T-helper 2 cell treated with Interferon-gamma antibody and Interleukin-4, amounts not matched to agents 5 μg/mL and 100 μg/mL, for 36 hours (primary cell): ENCODE measurements at places on chromosomes 7 and 10.
A peak's percentile ranks its signal among the peaks of the same experiment; 100 is the strongest.

DNA sequence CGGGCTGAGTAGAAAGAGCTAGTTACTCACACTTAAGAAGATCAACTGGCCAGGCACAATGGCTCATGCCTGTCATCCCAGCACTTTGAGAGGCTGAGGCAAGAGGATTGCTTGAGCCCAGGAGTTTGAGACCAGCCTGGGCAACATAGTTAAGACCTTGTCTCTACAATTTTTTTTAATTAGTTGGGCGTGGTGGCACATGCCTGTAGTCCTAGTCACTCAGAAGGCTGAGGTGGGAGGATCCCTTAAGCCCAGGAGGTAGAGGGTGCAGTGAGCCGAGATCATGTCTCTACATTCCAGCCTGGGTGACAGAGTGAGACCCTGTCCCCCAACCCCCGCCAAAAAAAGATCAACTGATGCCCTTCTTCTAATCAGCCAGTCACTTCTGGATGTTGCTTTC lies 74.6 kb upstream of the ATP6V0A4 start:
- H3K27me3 ChIP-seq: peaks cover 6% of the 10 kb centered on the region
- H3K4me3 ChIP-seq: no peak overlapping the region
- no peaks in the 10 kb centered on the region for H3K36me3 ChIP-seq
- peaks cover 21% of the 10 kb centered on the region for H3K4me1 ChIP-seq

GRCh38 chr7:4052130-4052529 lies 630.0 kb upstream of the FOXK1 start:
- no peak overlapping the region for H3K27ac ChIP-seq
- peaks cover 3% of the 10 kb centered on the region for H3K4me1 ChIP-seq
- no peak overlapping the region for H3K4me3 ChIP-seq
- no peak for DNase-seq
- H3K36me3 ChIP-seq: no peaks in the 10 kb centered on the region

DNA sequence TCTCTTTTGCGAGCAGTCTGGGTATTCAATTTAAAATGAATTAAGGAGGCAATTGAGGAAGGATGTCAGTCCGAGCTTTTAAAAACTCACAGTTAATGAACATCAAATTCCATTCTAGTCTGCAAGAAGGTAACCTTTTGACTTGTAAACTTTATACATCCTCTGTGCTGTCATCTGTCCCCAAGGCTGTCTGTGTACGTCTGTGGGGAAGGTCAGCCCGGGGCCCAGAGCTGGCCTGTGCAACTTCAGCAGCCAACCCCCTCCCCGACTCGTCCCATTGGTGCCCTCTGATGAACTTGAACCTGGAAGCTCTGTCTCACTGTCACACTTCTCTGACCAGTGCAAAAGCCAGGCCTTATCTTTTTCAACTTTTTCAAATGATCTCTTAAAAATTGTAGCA lies 80.3 kb downstream of the CCDC3 start:
- no peaks in the 10 kb centered on the region for H3K4me1 ChIP-seq
- no peak overlapping the region for H3K4me3 ChIP-seq
- no peak overlapping the region for H3K27ac ChIP-seq
- DNase-seq: no peak
- no peaks in the 10 kb centered on the region for H3K36me3 ChIP-seq

GRCh38 chr10:122426829-122427228 lies 27.6 kb upstream of the ARMS2 start:
- peaks cover 3% of the 10 kb centered on the region for H3K36me3 ChIP-seq
- H3K27ac ChIP-seq: no peak overlapping the region
- H3K27me3 ChIP-seq: no peaks in the 10 kb centered on the region
- no peak overlapping the region for H3K4me3 ChIP-seq

DNA sequence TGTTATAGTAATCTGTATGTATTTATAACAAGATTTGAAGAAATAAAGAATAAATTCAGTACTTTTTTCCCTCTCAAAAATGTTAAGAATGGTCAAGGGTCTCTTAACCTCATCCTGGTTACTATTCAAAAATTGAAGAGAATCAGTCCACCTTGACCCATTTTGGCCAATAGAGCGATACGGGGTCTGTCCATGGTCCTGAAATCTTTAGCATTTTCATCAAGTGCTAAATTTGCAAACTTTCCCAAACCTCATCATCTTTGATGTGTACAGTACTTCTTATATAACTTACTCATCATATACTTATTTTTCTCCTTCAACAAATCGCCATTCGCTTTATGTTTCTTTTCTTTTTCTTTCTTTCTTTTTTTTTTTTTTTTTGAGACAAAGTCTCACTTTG lies 23.6 kb downstream of the TMEM178B start:
- H3K4me1 ChIP-seq: no peaks in the 10 kb centered on the region
- no peaks in the 10 kb centered on the region for H3K36me3 ChIP-seq
- DNase-seq: no peak

DNA sequence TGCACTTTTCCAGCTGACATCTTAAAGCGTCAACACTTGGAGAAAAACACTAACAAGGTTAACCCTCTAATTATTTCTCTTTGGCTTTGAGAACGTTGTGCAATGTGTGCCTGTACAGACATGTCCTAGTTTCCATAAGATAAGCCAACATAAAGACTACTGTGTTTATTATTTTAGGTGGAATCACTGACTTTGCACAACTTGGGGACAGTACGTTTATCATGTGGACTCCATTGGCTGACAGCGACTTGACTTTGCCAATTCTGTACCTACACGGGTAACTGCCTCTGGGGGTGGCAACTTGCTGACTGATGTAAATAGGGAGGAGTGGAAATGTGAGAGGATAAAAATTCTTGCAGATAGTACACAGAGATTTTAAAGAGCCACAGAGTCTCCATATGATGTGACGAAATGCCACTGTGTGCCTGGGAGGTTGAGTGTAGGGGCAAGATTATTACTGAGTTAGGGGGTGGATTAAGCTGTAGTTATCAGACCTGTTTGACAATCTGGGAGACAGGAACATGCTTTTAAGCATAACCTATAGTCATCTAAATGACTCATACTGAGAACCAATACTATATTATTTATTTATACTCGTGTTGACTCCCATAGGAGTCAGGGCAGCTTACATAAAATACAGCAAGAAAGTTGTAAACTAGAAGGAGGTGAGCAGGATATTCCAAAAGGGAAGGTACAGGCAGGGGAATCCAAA lies 21.0 kb downstream of the SLC13A4 start:
- no peak for DNase-seq
- H3K4me1 ChIP-seq: no peaks in the 10 kb centered on the region
- no peaks in the 10 kb centered on the region for H3K27me3 ChIP-seq
- H3K4me3 ChIP-seq: no peak overlapping the region

DNA sequence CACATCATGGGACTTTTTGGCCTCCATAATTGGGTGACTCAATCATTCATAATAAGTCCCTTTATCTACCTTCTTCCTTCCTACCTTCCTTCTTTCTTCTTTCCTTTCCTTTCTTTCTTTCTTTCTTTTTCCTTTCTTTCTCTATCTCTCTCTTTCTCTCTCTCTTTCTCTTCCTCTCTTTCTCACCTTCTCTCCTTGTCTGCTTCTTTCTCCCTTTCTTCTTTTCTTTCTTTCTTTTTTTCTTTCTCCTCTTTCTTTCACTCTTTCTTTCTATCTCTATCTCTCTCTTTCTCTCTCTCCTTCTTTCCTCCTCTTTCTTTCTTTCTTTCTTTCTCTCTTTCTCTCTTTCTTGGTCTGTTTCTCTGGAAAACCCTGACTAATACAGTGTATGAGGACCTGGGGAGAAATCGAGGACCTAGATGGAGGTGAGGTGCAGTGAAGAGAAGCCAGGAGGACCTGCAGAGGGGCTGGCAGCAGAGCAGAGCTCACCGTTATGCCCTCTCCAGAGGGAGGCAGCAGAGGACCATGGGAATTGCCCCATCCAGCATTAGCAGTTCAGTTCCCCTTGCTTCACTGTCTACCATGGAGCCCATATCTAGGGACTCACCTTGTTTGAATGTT lies 52.7 kb upstream of the BTRC start:
- H3K27me3 ChIP-seq: peaks cover 33% of the 10 kb centered on the region
- H3K4me1 ChIP-seq: peaks cover 1% of the 10 kb centered on the region
- H3K27ac ChIP-seq: no peak overlapping the region

GRCh38 chr10:63760034-63760707 lies 239.0 kb downstream of the REEP3 start:
- H3K27me3 ChIP-seq: peaks cover 28% of the 10 kb centered on the region
- no peaks in the 10 kb centered on the region for H3K36me3 ChIP-seq
- no peaks in the 10 kb centered on the region for H3K4me1 ChIP-seq
- no peak overlapping the region for H3K4me3 ChIP-seq
- no peak overlapping the region for H3K27ac ChIP-seq

GRCh38 chr10:119715628-119716505 lies 10.0 kb upstream of the INPP5F start:
- DNase-seq: no peak
- H3K27me3 ChIP-seq: peaks cover 8% of the 10 kb centered on the region
- no peaks in the 10 kb centered on the region for H3K4me1 ChIP-seq
- H3K27ac ChIP-seq: no peak overlapping the region

- H3K36me3 ChIP-seq: no peaks in the 10 kb centered on the region
- DNase-seq: no peak
- no peaks in the 10 kb centered on the region for H3K4me1 ChIP-seq
- no peaks in the 10 kb centered on the region for H3K27me3 ChIP-seq
Observed at GRCh38 chr10:71996592-71997371, 32.6 kb downstream of the CHST3 start.

DNA sequence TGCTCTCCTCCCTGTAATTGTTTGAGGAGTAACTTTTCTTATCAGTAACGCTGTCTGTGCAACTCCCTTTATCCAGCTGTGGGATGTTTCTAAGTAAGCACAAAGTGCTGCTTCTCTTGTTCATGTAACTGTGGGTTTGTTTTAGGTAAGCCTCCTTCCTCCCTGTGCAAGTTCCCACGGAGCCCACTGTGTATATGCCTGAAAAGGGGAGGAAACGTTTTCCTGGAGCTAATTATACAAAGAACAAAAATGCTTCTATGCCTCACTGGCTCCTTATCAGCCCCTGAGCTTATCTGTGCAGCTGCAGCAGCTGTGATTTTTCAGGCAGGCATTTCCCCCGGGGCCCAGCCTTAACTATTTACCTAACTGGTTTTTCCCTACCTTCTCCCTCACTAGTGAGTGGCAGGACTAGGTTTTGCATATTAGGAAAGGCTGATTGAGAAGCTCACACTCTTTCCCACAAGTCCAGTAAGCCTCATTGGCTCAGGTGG lies 593.4 kb upstream of the GHITM start:
- no peaks in the 10 kb centered on the region for H3K27me3 ChIP-seq
- no peak overlapping the region for H3K27ac ChIP-seq
- H3K4me3 ChIP-seq: no peak overlapping the region
- H3K36me3 ChIP-seq: no peaks in the 10 kb centered on the region
- no peaks in the 10 kb centered on the region for H3K4me1 ChIP-seq

DNA sequence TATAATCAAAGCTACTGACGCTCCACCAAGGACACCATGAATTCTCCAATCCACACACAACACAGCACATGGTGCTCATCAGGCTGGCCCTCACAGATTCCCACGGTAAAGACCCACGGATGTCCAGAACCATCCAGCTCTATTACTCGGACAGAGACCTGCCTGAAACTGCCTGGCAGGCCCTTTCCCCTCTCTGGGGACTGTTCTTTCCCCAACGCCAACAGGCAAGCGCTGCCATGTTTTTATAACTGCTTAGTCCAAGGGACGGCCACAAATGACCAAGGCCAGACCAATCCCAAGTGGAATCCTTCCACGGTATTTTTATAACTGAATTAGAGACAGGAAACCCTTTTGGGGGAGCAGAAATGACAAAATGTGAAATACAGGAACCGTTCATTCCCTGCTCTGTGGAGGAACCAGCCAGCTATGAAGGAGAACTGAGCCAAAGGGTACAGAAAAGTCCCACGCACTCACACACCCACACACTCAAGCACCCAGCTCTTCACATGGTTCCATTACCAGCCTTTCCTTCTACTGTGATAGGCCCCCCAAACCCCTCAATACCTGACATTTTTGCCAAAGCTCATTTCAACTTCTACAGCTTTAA lies 4.1 kb downstream of the PIP4K2A start:
- no peak for DNase-seq
- no peaks in the 10 kb centered on the region for H3K27me3 ChIP-seq
- H3K4me3 ChIP-seq: no peak overlapping the region
- H3K4me1 ChIP-seq: peaks cover 58% of the 10 kb centered on the region
- H3K27ac ChIP-seq: peak overlapping the region; percentile 63

DNA sequence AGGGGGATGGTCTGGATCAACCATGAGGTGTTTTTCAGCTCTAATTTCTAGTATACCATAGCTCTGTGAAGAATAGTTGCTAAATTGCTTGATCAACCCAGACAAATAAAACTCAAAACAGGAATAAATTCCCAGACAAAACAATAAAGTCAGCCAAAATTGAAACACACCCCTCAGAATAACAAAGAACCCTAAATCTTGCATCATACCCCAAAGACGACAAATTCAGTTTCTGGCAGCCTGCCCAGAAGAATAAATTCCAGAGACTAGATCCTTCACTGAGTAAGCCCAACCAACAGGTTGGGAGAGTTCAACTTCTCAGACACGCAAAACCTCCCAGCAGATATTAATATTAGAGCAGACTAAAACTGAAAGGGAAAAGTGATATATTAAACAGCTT lies 11.2 kb upstream of the SEM1 start:
- H3K36me3 ChIP-seq: no peaks in the 10 kb centered on the region
- peaks cover 30% of the 10 kb centered on the region for H3K27me3 ChIP-seq
- H3K4me1 ChIP-seq: no peaks in the 10 kb centered on the region
- H3K4me3 ChIP-seq: no peak overlapping the region
- no peak for DNase-seq

DNA sequence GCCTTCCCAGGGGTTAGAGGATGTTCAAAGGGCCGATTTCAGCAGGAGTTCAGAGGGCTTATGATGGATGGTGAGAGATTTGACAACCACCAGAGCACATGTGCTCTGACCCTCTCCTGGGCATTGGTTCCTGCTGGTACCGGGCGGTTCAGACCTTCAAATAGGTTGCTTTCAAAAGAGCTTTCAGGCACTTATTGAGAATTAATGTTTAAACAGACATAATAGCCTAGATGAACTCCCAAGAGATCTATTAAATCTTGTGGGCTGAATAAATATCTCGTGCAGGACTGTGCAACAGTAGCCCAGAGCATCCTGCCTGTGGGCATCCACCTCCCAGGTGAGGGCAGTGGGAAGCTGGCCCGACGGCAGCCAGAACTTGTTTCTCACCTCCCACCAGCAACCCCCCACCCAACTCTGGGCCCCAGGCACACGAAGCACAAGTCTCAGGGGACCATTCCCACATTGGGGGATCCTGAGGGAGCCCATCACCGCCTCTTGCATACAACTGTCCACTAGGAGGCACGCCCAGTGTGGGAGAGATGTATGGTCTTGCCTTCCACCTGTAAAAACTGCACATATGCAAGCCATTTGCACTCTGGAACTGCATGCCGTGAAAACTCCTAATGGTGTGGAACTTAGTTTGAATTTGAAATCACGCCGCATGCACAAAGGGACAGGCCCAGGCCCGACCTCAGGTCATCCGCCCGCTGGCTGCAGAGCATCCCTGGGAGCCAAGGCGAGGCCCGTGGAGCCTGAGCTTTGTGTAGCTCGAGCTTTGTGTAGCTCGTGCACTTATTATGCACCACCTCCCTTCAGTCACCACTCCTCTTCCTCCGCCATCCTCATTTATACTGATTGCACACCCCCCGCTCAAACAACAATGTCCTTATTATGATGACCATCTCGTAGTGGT lies 147.8 kb downstream of the ADCY1 start:
- H3K4me3 ChIP-seq: no peak overlapping the region
- DNase-seq: no peak
- no peaks in the 10 kb centered on the region for H3K27me3 ChIP-seq
- H3K27ac ChIP-seq: no peak overlapping the region
- peaks cover 26% of the 10 kb centered on the region for H3K36me3 ChIP-seq
